Osteoblast (primary cell): ENCODE measurements at places on chromosomes 7 and 10. TPM values are rescaled to one million over a fixed set of nuclear protein-coding genes. Genes with fewer than 3 reads are reported as not detected.

DNA sequence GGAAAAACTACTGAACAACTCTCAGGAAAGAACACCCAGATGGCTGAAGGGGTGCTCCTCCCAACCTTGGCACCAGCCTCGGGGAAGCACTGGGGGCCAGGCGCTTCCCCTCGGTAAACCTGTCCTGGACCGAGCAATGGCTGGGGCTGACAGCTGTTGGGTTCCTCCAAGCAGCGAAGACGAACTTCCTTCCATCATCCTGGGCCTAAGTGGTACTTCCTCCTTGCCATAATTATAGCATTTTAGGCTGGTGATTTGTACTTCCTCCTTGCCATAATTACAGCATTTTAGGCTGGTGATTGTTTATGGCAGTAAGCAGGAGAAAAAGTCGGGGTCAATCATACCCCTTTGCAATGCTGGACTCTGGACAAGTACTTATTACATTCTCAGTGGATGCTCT lies 69.3 kb downstream of the MYOF start:
- H3K4me3 ChIP-seq = no peak overlapping the region
- no peak for DNase-seq
- no peaks in the 10 kb centered on the region for H3K4me1 ChIP-seq
- no peaks in the 10 kb centered on the region for H3K27me3 ChIP-seq
- H3K27ac ChIP-seq = peak overlapping the region; percentile 7

DNA sequence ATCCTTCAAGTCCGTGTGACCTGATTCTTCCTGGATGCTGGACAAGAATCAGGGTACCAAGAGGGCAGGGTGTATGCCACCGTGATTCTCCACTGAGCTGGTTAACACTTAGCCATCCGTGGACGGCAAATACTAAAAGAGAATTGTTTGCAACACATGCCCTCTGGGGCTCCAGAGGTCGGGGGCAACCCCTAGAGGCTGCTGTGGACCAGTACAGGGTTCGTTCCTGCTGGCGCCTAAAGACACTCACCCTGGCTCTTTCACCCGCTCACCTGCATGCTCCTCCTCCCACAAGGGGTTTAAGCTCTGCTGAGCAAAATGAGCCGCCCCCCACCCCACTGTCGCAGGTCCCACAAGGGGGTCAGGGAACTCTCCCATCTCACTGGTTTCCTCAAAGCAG lies 148.7 kb upstream of the ITGB1 start:
- no peak overlapping the region for H3K4me3 ChIP-seq
- no peak overlapping the region for H3K27ac ChIP-seq
- no peak for DNase-seq
- H3K36me3 ChIP-seq = no peaks in the 10 kb centered on the region
- peaks cover 16% of the 10 kb centered on the region for H3K4me1 ChIP-seq

Gene PRSS37
- total RNA-seq = not detected in 2 replicates

GRCh38 chr7:128211626-128212025 lies 29.5 kb upstream of the LEP start:
- peak; percentile 75 for DNase-seq
- peaks cover 16% of the 10 kb centered on the region for H3K4me1 ChIP-seq
- H3K27me3 ChIP-seq = peaks cover 7% of the 10 kb centered on the region
- H3K36me3 ChIP-seq = no peaks in the 10 kb centered on the region

- no peak overlapping the region for H3K27ac ChIP-seq
- H3K27me3 ChIP-seq = no peaks in the 10 kb centered on the region
- H3K4me3 ChIP-seq = no peak overlapping the region
- no peak for DNase-seq
- H3K36me3 ChIP-seq = no peaks in the 10 kb centered on the region
Measured at GRCh38 chr10:7185367-7185690, 225.5 kb downstream of the SFMBT2 start.

Gene SUFU
- total RNA-seq = 2.9 and 3.6 TPM in 2 replicates

DNA sequence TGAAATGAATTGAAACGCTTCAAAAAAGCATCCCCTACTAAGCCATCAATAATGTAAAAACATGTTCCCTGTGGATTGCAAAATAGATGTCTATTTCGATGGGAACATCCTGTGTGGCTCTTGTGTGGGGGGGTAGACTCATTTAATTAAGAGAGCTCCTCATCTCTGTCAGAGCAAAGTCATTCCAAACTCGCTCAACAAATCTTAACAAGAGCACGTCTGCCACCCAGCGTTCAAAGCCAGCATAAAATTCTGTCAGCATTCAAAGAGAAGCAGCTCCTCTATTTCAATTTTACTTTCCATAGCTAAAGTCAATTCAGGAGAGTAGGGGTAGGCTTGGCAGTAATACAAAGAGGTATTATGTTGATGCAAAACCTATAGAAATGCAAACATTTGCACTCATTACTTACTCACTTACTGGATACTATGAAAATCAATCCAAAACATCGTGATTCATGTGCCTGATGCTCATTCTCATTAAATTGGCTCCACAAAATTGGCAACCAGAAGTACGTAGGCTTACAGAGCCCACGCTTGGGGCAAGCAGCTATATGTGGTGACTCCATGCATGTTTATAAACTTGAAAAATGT lies 114.9 kb downstream of the IPMK start:
- H3K36me3 ChIP-seq = no peaks in the 10 kb centered on the region
- no peak overlapping the region for H3K4me3 ChIP-seq
- peaks cover 10% of the 10 kb centered on the region for H3K4me1 ChIP-seq
- no peak for DNase-seq
- H3K27me3 ChIP-seq = peaks cover 22% of the 10 kb centered on the region

GRCh38 chr7:31028006-31028405 lies 24.1 kb upstream of the ADCYAP1R1 start:
- no peak for DNase-seq
- no peaks in the 10 kb centered on the region for H3K36me3 ChIP-seq
- no peak overlapping the region for H3K27ac ChIP-seq
- H3K27me3 ChIP-seq = no peaks in the 10 kb centered on the region

Gene PON1
- total RNA-seq = not detected in 2 replicates

GRCh38 chr10:72274213-72274729 lies 547 bp downstream of the DDIT4 start:
- H3K27me3 ChIP-seq = no peaks in the 10 kb centered on the region
- H3K4me1 ChIP-seq = peaks cover 38% of the 10 kb centered on the region
- no peak for DNase-seq
- peaks cover 8% of the 10 kb centered on the region for H3K36me3 ChIP-seq

DNA sequence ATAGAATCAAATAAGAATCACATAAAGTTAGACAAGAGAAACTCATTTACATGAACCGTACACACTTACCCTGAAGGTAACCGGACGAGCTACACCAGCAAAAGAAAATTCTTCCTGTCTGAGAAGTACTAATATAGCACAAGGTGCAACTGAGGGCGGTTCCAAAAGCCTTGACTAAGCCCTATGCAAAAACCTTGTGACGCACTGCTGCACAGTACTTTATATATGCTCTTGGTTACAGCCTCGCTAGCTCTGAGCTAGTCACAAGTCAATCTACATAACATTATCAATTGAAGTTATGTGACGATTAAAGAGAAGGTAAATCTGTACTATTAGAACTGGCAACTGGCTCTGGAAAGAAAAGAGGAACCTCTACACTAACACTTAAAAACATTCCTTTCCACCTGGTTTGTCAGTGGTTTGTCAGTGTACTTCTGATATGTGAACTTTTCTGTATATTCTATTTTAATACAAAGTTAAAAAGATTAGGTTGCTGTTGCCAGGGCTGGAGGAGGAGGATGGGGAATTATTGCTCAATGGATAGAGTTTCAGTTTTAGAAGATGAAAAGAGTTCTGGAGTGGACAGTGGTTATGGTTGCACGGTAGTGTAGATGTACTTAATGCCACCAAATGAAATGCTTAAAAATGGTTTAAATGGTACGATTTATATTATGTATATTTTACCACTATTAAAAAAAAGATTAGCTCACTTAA lies 21.6 kb downstream of the NT5C3A start:
- no peak overlapping the region for H3K4me3 ChIP-seq
- H3K27ac ChIP-seq = no peak overlapping the region
- no peaks in the 10 kb centered on the region for H3K27me3 ChIP-seq
- DNase-seq = no peak

Gene MPP7
- 1.5 and 2.2 TPM in 2 replicates for total RNA-seq

- H3K27ac ChIP-seq = no peak overlapping the region
- no peaks in the 10 kb centered on the region for H3K27me3 ChIP-seq
- H3K4me1 ChIP-seq = no peaks in the 10 kb centered on the region
- DNase-seq = no peak
- peaks cover 50% of the 10 kb centered on the region for H3K36me3 ChIP-seq
Measured at GRCh38 chr10:125757742-125758141, 17.9 kb downstream of the MMP21 start.
